D721Med (cell line): ENCODE measurements at places on chromosomes 2 and 18.

GRCh38 chr2:100786297-100786658 is 33.7 kb upstream of the NPAS2 start:
- DNase-seq, result no peak

GRCh38 chr2:67600946-67601345 is 203.8 kb downstream of the ETAA1 start:
- no peak for DNase-seq

GRCh38 chr2:172761306-172761705 is 25.7 kb downstream of the RAPGEF4 start:
- DNase-seq, result no peak

DNA sequence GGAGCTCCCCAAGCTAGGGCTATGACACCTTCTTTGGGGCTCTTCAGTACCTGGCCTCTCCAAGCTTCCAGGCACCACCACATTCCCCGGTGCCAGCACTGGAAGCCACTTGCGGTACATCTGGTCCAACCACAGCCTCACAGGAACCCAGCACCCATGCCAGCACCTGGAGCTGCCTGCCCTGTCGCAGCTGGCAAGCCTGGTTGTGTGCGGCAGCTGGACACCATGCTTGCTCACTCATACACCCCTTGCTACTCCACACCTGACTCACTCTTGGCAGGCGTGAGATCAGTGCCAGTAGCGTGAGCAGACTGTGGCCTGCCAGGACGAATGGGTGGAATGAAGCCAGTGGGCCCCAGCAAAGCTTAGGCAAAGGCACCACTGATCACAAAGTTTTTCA is 34.0 kb downstream of the LRRTM4 start:
- DNase-seq, result no peak

DNA sequence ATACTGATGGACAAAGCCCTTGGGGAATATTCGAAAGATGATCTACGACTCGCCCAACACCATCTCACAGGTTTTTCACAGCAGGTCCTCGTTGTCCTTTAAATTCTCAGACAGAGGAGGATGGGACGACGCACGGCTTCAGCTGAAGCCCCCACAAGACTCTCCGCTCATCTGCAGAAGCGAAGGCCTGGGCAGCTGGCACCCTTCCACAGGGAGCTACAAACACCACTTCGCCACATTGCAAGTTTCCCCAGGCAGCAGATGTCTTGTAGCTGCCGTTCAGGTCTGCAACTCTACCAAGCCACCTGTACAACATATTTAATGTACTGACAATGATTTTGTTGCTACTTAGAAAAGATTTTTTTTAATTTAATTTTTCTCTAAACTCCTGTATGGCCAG is 642.9 kb downstream of the ZEB2 start:
- no peak for DNase-seq

GRCh38 chr2:69863298-69863697 is 30.5 kb upstream of the SNRNP27 start:
- DNase-seq, result no peak

DNA sequence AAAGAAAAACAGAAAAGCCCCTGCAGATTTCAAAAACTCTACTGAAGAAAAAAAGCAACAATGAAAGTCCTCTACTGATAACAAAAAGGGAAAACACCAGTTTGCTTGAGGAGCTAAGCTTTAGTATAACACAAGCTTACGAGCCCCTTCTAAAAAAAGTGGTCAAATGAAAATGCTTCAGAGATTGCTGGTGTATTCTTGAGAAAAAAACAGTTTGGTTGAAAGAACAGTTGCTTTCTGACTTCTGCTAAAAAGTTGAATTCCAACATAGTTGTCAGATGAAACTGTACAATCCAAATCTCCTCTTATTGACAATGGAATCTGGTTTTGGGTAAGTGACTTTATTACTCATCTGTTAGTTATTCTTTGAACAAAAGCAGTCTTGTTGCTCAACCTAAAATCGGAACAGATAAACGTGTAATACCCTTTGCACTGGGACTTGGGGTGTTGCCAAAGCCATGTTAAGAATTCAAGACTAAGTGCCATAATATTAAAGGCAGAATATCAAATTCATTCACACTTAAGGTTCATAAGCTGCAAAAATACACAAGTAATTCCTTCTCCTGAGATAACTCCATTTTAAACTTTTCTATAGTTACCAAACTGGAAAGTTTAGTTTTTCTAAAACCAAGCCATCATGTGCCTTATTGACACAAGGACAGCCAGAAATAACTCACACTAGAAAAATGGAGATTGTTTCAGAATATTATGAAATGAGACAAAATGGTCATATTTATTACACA is 45.3 kb upstream of the SPAG16 start:
- DNase-seq, result no peak

GRCh38 chr2:120338015-120338414 is 7.9 kb upstream of the INHBB start:
- DNase-seq, result no peak

GRCh38 chr2:178674122-178674521 is 133.1 kb downstream of the TTN start:
- DNase-seq, result no peak
